ENCODE measurements at places on chromosomes 4 and X. TPM values are rescaled to one million over a fixed set of nuclear protein-coding genes. Genes with fewer than 3 reads are reported as not detected.

Gene MAGEB17
- total RNA-seq, result not detected

Gene SHROOM2
- total RNA-seq, result 6.4 TPM

Gene C4orf36
- 2.8 TPM for total RNA-seq

Gene SYP
- 0.28 TPM for total RNA-seq

Gene TEX13B
- not detected for total RNA-seq

Gene SAGE1
- total RNA-seq, result not detected

Gene SPP1
- total RNA-seq, result 0.17 TPM

Gene HDAC6
- 35.3 TPM for total RNA-seq

Gene ARSJ
- 11.1 TPM for total RNA-seq

Gene RNF212
- 0.17 TPM for total RNA-seq

Gene SOWAHD
- not detected for total RNA-seq

Gene IL13RA1
- 24.3 TPM for total RNA-seq

Gene XKRX
- total RNA-seq, result 0.14 TPM

Gene CT83
- total RNA-seq, result not detected

Gene CXCL11
- total RNA-seq, result 0.44 TPM

Gene FAM53A
- total RNA-seq, result 1.3 TPM

Gene F9
- not detected for total RNA-seq

Gene ODAM
- total RNA-seq, result not detected

Gene F11
- not detected for total RNA-seq

Gene UGT2B15
- not detected for total RNA-seq
